ENCODE measurements at places on chromosomes 12 and 14. TPM values are rescaled to one million over a fixed set of nuclear protein-coding genes. Genes with fewer than 3 reads are reported as not detected.

DNA sequence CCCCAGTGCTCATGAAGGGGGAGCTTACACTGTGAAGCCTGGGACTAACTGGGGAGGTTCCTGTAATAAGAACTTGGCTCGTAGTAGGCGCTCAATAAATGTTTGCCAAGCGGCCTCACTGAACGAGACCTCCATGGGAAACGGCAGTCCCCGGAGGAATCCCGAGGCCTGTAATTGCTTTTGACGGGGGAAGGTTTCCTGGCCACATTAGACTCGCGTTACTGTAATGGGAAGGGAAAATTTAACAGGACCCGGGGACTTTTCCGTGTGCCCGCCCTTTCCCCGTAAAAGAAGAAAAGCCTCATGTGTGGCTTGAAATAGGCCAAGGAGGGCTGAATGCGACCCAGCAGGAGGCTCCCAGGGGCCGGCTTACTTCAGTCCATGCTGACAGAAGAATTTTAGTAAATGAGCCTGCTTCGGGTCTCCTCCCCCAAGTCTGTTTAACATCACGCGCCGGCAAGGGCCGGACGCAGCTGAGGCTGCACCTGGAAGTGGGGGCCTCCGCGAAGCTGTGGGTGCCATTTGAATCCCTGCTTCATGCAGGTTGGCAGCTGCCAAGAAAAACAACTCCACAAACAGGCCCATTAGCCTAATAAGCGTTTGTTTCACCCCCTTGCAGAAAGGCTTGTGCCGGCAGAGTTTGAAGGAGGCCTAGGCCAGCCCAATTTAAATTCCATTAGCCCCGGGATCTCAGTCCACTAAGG is 39.8 kb upstream of the PWP1 start:
- H3K27me3 ChIP-seq: no peaks in the 10 kb centered on the region
- peak overlapping the region; percentile 21 for H3K27ac ChIP-seq
- peak; percentile 29 for DNase-seq
- H3K4me1 ChIP-seq: no peaks in the 10 kb centered on the region
- H3K36me3 ChIP-seq: peaks cover 4% of the 10 kb centered on the region
- H3K4me3 ChIP-seq: no peak overlapping the region

- H3K4me1 ChIP-seq: no peaks in the 10 kb centered on the region
- no peak for DNase-seq
- no peak overlapping the region for H3K4me3 ChIP-seq
- no peaks in the 10 kb centered on the region for H3K27me3 ChIP-seq
- no peaks in the 10 kb centered on the region for H3K36me3 ChIP-seq
Observed at GRCh38 chr12:79069009-79069408, 204.4 kb downstream of the SYT1 start.

GRCh38 chr14:35865611-35866324 is 39.6 kb downstream of the BRMS1L start:
- H3K36me3 ChIP-seq: peaks cover 5% of the 10 kb centered on the region
- H3K4me3 ChIP-seq: no peak overlapping the region
- H3K27ac ChIP-seq: no peak overlapping the region
- H3K4me1 ChIP-seq: no peaks in the 10 kb centered on the region
- no peaks in the 10 kb centered on the region for H3K27me3 ChIP-seq

GRCh38 chr14:68409387-68409786 is 383.5 kb downstream of the ZFP36L1 start:
- no peaks in the 10 kb centered on the region for H3K27me3 ChIP-seq
- no peak overlapping the region for H3K4me3 ChIP-seq
- H3K27ac ChIP-seq: no peak overlapping the region
- no peak for DNase-seq
- H3K36me3 ChIP-seq: no peaks in the 10 kb centered on the region
- H3K4me1 ChIP-seq: peaks cover 9% of the 10 kb centered on the region

DNA sequence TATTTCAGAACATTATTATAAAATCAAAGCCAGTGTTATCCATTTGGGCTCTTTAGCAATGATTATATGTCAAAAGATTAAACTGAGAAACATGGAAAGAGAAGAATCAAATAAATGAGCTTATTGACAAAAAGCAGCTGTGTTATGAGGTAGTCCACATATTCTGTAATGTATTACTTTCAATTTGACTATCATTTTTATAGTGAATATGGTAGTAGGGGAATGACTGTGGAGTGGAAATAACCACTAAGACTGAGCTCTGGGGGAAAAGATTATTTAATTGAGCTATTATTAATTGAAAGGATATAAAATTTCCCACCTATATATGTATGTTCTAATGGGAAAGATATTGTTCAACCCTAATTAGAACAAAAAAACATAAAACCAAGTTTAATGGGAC is 381.3 kb downstream of the TMTC2 start:
- H3K27ac ChIP-seq: no peak overlapping the region
- no peaks in the 10 kb centered on the region for H3K4me1 ChIP-seq
- H3K36me3 ChIP-seq: no peaks in the 10 kb centered on the region

DNA sequence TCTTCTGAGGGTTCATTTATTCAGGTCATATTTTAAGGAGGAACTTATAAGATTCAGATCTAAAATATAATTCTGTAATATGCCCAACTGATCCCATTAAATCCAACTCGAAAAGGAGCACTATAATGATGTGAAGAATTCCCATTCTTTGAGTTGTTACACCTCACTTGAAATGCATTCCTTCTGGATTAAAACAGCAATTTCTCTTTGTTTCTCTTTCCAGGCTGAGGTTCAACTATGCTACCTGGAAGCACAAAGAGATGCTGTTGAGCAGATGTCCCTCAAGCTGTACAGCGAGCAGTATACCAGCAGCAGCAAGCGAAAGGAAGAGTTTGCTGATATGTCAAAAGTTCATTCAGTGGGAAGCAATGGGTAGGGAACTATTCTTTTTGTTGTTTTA is 260.6 kb upstream of the NPAS3 start:
- no peak for DNase-seq
- H3K27ac ChIP-seq: no peak overlapping the region
- no peak overlapping the region for H3K4me3 ChIP-seq
- H3K27me3 ChIP-seq: no peaks in the 10 kb centered on the region
- no peaks in the 10 kb centered on the region for H3K4me1 ChIP-seq

GRCh38 chr14:105363847-105364708 is 34.3 kb upstream of the TEX22 start:
- peaks cover 8% of the 10 kb centered on the region for H3K4me1 ChIP-seq
- H3K4me3 ChIP-seq: peak overlapping the region; percentile 18
- no peaks in the 10 kb centered on the region for H3K27me3 ChIP-seq
- H3K27ac ChIP-seq: no peak overlapping the region
- no peak for DNase-seq
- H3K36me3 ChIP-seq: peaks cover 4% of the 10 kb centered on the region

- no peaks in the 10 kb centered on the region for H3K4me1 ChIP-seq
- no peak overlapping the region for H3K27ac ChIP-seq
- H3K36me3 ChIP-seq: peaks cover 3% of the 10 kb centered on the region
- no peaks in the 10 kb centered on the region for H3K27me3 ChIP-seq
- no peak for DNase-seq
Observed at GRCh38 chr12:110314308-110314707, 33.3 kb downstream of the ATP2A2 start.

- no peaks in the 10 kb centered on the region for H3K4me1 ChIP-seq
- no peaks in the 10 kb centered on the region for H3K36me3 ChIP-seq
- DNase-seq: no peak
- peak overlapping the region; percentile 20 for H3K27ac ChIP-seq
- H3K27me3 ChIP-seq: no peaks in the 10 kb centered on the region
Observed at GRCh38 chr12:107515446-107515958, 170.1 kb upstream of the PWP1 start.

DNA sequence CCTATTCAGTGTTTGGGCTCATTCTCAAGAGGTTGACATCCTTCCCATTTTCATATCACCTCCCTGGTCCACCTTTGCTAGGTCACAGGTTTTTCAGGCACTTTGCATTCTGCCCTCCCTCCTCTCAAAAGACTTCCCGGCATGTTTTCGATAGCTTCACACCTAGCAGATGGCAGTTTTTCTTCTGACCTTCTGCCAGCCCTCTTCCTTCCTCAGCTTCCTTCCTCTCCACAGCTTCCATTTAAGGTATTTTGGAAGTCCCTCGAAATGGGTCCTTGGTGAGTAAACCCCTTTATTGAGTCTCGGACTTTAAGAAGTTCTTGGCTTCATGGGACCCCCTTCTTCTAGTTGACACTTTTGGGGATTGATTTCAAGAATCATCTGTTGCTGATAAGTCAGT is 358.0 kb downstream of the RGS6 start:
- H3K36me3 ChIP-seq: no peaks in the 10 kb centered on the region
- no peak overlapping the region for H3K27ac ChIP-seq
- H3K4me3 ChIP-seq: no peak overlapping the region
- H3K4me1 ChIP-seq: no peaks in the 10 kb centered on the region
- DNase-seq: no peak

- H3K36me3 ChIP-seq: no peaks in the 10 kb centered on the region
- H3K27me3 ChIP-seq: no peaks in the 10 kb centered on the region
- no peak for DNase-seq
- no peak overlapping the region for H3K4me3 ChIP-seq
Observed at GRCh38 chr12:15709551-15709950, 79.6 kb downstream of the EPS8 start.

GRCh38 chr12:39064708-39065107 is 159.3 kb upstream of the CPNE8 start:
- H3K4me3 ChIP-seq: no peak overlapping the region
- H3K27ac ChIP-seq: no peak overlapping the region
- DNase-seq: no peak
- no peaks in the 10 kb centered on the region for H3K27me3 ChIP-seq

DNA sequence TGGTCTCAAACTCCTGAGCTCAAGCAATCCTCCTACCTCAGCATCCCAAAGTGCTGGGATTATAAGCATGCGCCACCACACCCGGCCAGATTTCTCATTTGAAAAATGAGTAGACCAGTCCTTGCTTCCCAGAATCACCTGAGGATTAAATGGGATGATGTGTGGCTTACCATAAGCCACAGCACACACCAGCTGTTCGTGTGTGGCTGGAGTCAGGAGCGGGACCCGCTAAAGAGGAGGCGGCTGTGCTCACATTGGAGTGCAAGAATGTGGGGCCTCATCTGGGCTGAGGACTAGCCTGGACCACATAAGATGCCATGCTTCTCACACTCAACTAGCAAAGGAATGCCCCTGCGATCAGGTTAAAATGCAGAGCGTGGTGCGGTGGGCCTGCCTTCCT is 6.7 kb upstream of the ALDH2 start:
- H3K27ac ChIP-seq: no peak overlapping the region
- no peak overlapping the region for H3K4me3 ChIP-seq
- peaks cover 15% of the 10 kb centered on the region for H3K36me3 ChIP-seq

- H3K27me3 ChIP-seq: no peaks in the 10 kb centered on the region
- H3K36me3 ChIP-seq: no peaks in the 10 kb centered on the region
- no peaks in the 10 kb centered on the region for H3K4me1 ChIP-seq
- H3K4me3 ChIP-seq: no peak overlapping the region
- H3K27ac ChIP-seq: no peak overlapping the region
Observed at GRCh38 chr12:16857456-16857923, 251.5 kb upstream of the LMO3 start.

- H3K36me3 ChIP-seq: no peaks in the 10 kb centered on the region
- peaks cover 9% of the 10 kb centered on the region for H3K27me3 ChIP-seq
- no peaks in the 10 kb centered on the region for H3K4me1 ChIP-seq
- H3K4me3 ChIP-seq: no peak overlapping the region
- no peak for DNase-seq
Observed at GRCh38 chr14:96688629-96689028, 108.6 kb upstream of the VRK1 start.

- DNase-seq: no peak
- no peaks in the 10 kb centered on the region for H3K4me1 ChIP-seq
- H3K27ac ChIP-seq: no peak overlapping the region
- no peaks in the 10 kb centered on the region for H3K36me3 ChIP-seq
Observed at GRCh38 chr14:104953097-104953496, 25.1 kb downstream of the AHNAK2 start.

DNA sequence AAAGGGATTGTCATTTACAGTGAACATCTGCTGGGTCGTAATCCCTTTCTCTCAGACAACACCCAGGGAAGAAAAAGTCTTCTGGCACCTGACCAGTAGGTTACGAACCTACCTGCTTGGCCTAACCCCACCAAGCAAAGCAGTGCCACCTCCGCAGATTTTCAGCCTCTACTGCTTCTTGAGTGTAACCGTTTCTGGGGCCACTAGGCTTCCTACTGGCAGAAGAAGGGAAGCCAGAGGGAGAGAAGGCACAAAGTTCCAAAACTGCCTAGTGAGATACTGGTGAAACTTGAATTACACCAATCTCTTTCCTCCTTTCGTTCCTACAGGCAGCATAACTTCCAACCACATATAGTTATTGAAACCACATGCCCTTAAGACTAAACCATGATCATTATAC is 383.6 kb downstream of the BCAT1 start:
- no peak overlapping the region for H3K4me3 ChIP-seq
- no peaks in the 10 kb centered on the region for H3K27me3 ChIP-seq
- H3K4me1 ChIP-seq: no peaks in the 10 kb centered on the region
- no peaks in the 10 kb centered on the region for H3K36me3 ChIP-seq
- H3K27ac ChIP-seq: no peak overlapping the region

DNA sequence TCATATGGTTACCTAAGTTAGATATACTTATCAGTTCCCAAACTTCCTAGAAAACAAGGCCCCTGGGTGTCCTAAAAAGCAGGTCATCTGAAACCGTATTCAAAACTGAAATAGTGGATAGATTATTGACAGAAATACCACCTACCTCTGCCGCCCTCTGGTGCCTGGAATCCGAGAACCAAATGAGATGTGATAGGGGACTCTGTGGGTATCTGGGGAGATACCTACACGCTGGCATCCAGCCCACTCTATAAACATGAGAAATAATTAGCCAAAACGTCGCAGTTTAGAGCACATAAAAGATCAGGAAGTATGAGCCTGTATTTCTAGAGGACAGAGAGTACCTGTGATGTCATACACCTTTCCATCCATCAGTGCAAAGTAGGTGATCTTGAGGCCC is 4.4 kb downstream of the ORMDL2 start:
- no peaks in the 10 kb centered on the region for H3K27me3 ChIP-seq
- peaks cover 57% of the 10 kb centered on the region for H3K36me3 ChIP-seq
- no peak overlapping the region for H3K4me3 ChIP-seq
- DNase-seq: no peak
- no peak overlapping the region for H3K27ac ChIP-seq
- peaks cover 17% of the 10 kb centered on the region for H3K4me1 ChIP-seq

DNA sequence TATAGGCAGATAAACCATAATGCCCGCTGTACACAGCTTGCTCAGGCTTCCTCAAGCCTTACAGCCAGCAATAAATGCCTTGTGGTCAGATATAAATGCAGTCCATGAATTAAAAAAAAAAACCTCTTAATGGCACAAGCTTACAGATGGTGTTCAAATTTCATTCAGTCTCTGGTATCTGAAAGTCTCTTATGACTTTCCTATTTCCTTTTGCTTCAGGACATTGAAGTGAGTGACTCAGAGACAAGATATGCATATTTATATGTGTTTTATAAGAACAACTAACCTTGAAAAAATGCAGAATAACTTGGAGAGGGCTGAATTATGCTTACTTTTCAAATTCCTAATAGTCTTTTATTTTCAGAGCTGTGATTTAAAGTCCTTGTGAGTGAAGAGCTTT is 426.9 kb upstream of the MIS18BP1 start:
- H3K27ac ChIP-seq: no peak overlapping the region
- no peaks in the 10 kb centered on the region for H3K4me1 ChIP-seq
- H3K4me3 ChIP-seq: no peak overlapping the region
- DNase-seq: no peak

- peaks cover 11% of the 10 kb centered on the region for H3K4me1 ChIP-seq
- DNase-seq: no peak
- no peak overlapping the region for H3K4me3 ChIP-seq
- H3K36me3 ChIP-seq: peaks cover 60% of the 10 kb centered on the region
- no peak overlapping the region for H3K27ac ChIP-seq
Observed at GRCh38 chr14:23559010-23559925, 3.2 kb downstream of the THTPA start.

The C12orf50 gene
- polyA plus RNA-seq: 0.18 TPM

The SERPINA9 gene
- polyA plus RNA-seq: 0.59 TPM

The CLEC6A gene
- 0.02 TPM for polyA plus RNA-seq

The LRCOL1 gene
- 1.1 TPM for polyA plus RNA-seq

The CCDC88C gene
- polyA plus RNA-seq: 47.4 TPM

The INSM2 gene
- 0.21 TPM for polyA plus RNA-seq

The CLEC9A gene
- polyA plus RNA-seq: 12.6 TPM

The GLIPR1L1 gene
- 0.05 TPM for polyA plus RNA-seq

The VDR gene
- 3.8 TPM for polyA plus RNA-seq

The RERGL gene
- 17.0 TPM for polyA plus RNA-seq

The SLC5A8 gene
- polyA plus RNA-seq: 0.55 TPM

The CMA1 gene
- polyA plus RNA-seq: 0.96 TPM
